NCI-H1930 (cell line): ENCODE measurements at places on chromosomes 5 and 9.
A peak's percentile ranks its signal among the peaks of the same experiment; 100 is the strongest.

- no peak for DNase-seq
Observed at GRCh38 chr5:126926187-126926586, 104.2 kb downstream of the MARCHF3 start.

DNA sequence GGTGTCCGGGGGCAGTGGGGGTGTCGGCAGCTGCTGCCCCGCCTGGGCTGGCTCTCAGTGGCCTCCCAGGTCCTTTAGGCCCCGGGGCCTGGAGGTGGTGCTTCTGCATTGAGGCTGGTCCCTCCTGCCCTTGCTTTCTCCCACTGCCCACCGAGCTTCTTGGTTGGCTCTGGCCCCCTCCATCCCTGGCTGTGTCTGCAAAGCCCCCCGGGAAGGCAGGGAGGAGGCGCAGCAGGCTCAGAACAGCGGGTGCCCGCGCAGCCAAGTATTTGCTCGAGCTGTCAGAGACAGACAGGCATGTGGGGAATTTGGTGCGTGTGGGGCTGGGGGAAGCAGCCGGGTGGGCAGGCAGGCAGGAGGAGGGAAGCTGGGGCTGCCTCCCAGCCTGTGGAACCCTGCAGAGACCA, 11.5 kb downstream of the CXXC5 start:
- no peak for DNase-seq

DNA sequence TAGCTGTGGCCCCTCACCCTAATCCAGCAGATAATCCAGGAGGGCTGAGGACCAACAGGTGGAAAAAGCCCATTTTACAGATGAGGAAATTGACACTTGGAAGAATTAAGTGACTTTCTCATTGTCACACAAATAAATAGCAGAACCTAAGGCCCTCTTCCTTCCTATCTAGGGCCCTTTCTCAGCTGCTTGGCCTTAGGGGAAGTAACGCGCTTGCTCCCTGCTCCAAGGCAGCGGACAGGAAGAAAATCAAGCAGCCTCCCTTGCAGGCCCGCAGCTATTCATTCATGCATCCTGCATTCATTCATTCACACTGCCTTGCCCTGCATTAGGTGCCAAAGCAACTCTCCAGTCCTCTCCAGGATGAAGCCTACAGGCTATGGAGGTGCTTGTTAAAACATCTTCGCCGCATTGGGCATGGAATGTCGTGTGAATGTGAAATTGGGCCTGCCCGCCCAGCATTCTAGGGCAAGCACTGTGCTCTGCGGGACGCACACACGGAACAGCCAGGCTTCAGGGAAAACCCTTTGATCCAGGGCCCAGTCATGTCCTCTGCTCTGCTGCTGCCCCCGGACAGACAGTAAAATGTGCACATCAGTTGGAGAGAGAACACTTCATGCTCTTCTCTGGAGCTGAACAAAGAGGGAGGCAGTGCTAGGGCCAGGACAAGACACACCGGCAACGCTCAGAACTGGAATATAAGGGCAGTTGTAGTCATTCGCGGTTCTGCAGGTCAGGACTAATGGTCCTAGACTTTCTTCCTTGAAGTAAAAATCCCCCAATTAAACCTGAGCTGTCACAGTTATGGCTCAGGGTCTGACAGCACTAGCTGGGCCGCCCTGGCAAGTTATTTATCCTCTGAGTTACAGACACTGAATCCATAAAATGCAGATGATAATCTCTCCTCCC, 166.0 kb downstream of the COL23A1 start:
- no peak for DNase-seq

DNA sequence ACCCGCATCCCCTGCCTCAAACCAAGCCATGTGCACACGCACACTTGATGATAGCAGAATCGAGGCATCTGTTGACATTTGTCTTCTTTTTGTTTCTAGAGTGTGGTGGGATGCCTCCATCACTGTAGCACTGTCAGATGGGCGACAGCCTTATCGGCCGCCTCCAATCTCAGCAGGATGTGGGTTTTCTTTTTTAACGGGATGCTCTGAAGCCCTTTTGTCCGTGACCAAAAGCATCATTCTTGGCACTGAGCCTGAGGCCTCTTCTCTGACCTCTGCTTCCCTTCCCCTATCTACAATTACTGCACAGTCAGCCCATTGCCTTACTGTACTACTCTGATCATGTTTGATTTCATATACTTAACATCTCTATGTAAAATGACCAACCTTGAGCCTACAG, 78.3 kb downstream of the LMNB1 start:
- DNase-seq, result no peak

- DNase-seq, result no peak
Observed at GRCh38 chr5:62083661-62084060, 222.3 kb upstream of the KIF2A start.

DNA sequence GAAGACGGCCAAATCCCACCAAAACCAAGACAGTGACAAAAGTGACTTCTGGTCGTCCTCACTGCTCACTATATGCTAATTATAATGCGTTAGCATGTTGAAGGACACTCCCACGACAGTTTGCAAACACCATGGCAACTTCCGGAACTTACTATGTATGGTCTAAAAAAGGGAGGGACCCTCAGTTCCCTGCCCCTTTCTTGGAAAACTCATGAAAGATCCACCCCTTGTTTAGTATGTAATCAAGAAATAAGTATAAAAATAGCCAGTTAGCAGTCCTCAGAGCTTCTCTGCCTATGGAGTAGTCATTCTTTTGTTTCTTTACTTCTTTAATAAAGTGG, 9.5 kb downstream of the FCN2 start:
- no peak for DNase-seq

DNA sequence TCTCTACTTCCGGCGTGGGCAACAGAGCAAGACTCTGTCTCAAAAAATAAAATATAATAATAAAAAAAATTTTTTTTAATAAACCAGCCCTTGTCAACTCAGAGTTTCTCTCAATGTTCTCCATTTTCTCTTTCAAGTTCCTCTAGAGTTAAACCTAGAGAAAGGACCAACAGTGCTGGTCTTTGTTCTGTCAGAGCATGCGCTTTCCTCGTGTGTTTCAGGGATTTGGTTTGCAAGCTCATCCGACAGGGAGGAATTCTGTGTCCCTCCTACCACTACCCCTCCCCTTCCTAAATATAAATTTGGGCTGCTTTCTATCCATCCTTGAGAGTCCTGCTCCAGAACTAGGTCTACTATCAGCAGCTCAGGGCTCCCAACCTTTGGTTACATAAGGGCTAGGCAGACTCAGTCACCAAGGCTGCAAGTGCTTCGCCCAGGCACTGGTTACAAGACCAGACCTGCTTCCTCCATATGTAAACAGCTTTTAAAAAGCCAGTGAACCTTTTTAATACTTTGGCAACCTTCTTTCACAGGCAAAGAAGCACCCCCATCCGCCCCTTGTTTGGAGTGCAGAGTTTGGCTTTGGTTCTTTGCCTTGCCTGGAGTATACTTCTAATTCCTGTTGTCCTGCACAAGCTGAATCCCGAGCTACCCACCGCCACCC, 13.5 kb downstream of the SETX start:
- no peak for DNase-seq

DNA sequence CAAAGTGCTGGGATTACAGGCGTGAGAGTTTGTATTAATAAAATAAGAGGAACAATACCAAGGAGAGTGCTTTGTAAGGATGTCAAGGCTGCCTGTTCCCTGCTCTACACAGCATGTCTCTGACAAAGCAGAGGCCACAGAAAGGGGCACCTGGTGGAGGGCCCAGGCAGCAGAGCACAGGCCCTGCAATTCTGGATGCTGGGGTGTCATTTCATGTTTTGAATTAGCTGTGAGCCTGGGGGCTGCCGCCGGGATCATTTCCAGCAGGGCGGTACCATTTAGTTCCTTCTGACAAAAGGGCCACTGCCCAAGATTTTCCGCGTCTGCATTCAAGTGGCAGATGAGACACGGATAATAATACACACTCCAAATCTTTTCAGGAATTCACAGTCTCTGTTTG, 396.9 kb downstream of the GADD45G start:
- no peak for DNase-seq

GRCh38 chr5:93675460-93676450, 65.6 kb downstream of the POU5F2 start:
- peak; percentile 69 for DNase-seq

DNA sequence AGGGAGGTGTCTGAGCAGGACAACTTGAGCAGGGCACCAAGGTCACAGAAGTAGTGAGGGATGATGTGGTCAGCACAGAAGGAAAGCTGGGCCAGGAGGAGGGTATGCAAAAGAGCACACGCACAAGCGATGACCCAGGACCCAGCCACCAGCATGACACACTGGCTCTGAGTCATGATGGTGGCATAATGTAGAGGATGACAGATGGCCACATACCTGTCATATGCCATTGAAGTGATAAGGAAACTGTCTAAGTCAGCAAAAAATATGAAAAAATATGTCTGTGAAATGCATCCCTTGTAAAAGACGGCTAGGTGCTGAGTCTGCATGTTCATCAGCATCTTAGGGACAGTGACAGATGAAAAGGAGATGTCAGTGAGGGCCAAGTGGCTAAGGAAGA, 380 bp downstream of the OR1J1 start:
- no peak for DNase-seq

DNA sequence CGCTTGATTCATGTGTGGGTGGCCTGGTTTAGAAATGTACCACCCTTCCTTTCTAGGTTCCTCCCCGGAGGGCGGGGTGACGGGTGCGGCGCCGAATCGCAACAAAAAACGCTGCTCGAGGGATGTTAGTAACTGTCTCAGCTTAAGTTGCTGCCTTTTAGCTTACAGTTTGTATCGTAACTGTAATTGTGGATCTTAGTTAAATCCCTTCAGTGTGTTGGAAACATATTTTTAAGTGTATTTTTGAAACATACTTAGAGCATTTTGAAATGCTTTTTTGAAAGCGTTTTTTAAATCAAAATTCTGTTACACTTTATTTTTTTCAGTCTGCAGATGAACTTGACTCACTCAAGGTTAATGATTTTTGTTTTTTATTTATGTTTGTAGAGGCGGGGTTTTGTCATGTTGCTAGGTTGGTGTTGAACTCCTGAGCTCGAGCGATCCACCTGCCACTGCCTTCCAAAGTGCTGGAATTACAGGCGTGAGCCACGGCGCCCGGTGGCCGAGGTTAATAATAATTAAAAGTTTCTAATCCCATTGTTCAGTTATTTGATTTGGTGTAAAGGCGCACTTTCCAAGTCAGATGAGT, 997 bp upstream of the CHD1 start:
- no peak for DNase-seq

DNA sequence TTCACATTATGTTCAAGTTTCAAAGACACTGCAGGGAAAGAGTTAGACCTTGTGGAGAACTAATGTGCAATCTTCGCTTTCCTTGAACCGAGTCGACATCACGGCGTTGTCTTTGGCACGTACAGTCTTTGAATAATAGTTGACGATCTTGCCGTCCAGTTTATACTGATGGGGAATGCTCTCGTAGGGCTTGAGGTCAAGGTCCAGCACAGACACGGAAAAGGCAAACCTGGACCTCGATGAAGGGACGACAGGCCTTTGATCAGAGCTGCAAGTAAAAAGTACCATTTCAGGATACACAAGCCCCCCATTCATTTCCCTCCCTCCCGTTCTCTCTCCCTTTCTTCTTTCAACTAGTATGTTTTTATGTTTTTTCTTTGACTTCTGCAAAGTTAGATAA, 54.1 kb downstream of the IPPK start:
- no peak for DNase-seq

GRCh38 chr5:160486573-160486972, 64.9 kb downstream of the PTTG1 start:
- no peak for DNase-seq

GRCh38 chr9:88942411-88942810, 48.9 kb upstream of the S1PR3 start:
- no peak for DNase-seq

DNA sequence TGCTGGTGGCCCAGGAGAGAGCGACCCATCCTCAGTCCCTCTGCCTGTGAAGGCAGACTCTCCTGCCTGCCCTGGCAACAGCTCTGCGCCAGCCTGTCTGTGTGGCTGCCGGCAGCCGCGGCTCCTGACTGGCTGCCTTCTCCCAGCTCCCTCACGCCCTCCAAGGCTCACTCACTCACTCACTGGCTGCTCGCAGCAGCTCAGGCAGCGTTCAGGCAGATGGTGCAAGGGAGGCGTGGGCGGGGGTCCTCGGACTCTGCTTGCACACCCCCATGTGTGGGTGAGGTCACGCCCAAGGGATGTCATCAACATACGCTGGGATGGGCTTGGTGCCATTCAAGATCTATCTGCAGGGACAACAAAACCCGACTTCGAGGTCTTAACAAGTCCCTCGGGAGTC, 66.7 kb downstream of the DAB2IP start:
- DNase-seq, result no peak

- DNase-seq, result no peak
Observed at GRCh38 chr9:95459851-95460517, 56.8 kb downstream of the PTCH1 start.

DNA sequence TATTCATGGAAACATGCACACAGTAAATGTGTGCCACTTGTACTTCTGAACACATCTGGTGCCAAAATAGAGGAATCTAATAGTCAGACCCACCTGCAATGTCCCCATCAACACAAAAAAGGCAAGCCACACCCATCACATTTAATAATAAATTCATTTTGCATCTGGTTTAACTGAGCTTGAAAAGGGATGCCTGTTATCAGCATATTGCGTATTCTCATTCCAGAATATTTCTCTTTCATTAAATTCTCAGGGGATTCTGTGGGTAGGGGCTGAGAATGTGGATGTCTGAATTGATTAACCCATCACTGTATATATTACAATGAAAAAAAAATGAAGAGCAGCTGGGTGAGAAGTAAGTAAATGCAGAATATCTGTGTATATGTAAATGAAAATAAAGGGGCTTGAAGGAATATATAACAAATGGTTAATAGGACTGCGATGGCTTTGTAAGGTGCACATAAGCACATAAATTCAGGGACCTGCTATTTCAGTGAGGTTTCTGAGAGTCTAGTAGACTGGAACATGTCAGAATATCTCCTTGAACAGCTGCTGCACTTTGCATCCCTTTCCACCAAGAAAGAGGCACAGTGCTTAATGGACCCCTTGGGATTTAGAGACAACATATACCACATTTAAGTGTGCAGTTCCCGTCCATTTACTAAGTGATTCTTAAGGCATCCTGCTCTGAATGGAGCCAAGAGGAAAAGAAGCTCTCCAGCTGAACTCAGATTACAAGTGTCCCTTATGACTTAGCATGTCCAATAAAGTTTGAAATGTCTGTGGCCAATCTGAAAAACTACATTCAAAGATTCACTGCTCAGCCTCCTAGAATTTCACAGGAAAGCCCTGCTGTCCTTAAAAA, 104.1 kb upstream of the NIPBL start:
- DNase-seq, result no peak

DNA sequence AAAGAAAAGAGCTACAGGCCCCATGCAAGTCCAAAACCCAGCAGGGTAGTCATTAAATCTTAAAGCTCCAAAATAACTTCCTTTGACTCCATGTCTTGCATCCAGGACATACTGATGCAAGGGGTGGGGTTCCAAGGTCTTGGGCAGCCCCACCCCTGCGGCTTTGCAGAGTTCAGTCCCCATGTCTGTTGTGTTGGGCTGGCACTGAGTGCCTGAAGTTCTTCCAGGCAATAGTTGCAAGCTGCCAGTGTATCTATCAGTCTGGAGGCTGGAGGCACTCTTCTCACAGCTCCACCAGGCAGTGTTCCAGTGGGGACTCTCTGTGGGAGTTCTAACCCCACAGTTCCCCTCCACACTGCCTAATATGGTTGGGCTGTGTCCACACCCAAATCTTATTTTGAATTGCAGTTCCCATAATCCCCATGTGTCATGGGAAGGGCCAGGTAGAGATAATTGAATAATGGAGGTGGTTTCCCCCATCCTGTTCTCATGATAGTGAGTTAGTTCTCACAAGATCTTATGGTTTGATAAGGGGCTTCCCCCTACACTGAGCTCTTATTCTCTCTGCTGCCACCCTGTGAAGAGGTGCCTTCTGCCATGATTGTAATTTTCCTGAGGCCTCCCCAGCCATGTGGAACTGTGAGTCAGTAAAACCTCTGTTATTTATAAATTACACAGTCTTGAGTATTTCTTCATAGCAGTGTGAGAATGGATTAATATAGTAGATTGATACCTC, 237.5 kb upstream of the ADRA1B start:
- no peak for DNase-seq
